ENCODE measurements at places on chromosomes 7 and 10.

- peak; percentile 42 for DNase-seq
Measured at GRCh38 chr10:22420787-22421517, 75.7 kb downstream of the SPAG6 start.

- no peak for DNase-seq
Measured at GRCh38 chr10:131772441-131772840, 128.4 kb upstream of the PPP2R2D start.

GRCh38 chr10:14397066-14397465, 66.3 kb upstream of the FRMD4A start:
- DNase-seq = peak; percentile 93

GRCh38 chr10:5591336-5591824, 66.6 kb downstream of the CALML3 start:
- no peak for DNase-seq

GRCh38 chr7:2399848-2400587, 3.4 kb upstream of the CHST12 start:
- DNase-seq = peak; percentile 87

- DNase-seq = no peak
Measured at GRCh38 chr10:5581670-5582566, 57.2 kb downstream of the CALML3 start.

- no peak for DNase-seq
Measured at GRCh38 chr7:98640375-98640774, 23.3 kb downstream of the NPTX2 start.

DNA sequence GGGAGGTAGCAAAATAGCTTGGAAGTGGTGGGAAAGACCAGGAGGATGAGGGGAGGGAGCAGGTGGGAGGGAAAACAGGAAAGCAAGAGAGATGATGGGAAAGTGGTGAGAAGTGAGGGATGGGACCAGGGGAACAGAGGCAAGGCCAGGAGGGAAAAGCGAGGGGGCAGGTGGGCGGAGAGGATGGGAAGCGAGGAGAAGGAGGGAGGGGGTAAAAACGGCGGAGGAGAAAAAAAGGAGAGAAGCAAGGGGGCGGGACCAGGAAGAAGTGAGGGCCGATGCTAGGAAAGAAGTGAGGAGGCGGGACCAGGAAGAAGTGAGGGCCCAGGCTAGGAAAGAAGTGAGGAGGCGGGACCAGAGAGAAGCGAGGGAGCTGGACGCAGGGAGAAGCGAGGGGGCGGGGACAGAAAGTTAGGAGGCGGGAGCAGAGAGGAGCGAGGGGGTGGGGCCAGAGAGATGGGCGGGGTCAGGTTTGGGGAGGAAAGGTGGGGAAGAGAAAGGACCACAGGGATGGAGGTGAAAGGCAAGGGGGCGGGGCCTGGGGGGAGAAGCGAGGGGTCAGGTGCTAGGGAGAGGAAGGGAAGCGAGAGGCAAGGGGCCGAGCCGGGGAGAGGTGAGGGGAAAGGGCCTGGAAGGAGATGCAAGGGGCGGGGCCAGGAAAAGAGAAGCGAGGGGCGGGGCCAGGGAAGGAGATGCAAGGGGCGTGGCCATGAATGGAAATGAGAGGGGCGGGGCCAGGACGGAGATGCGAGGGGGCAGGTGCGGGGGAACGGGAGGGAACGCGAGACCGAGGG, 984 bp downstream of the SMURF1 start:
- DNase-seq = peak; percentile 92
